ENCODE measurements at places on chromosomes 3 and 15.
A peak's percentile ranks its signal among the peaks of the same experiment; 100 is the strongest.

GRCh38 chr15:59555696-59556095 is 55.9 kb upstream of the GCNT3 start:
- DNase-seq: no peak

DNA sequence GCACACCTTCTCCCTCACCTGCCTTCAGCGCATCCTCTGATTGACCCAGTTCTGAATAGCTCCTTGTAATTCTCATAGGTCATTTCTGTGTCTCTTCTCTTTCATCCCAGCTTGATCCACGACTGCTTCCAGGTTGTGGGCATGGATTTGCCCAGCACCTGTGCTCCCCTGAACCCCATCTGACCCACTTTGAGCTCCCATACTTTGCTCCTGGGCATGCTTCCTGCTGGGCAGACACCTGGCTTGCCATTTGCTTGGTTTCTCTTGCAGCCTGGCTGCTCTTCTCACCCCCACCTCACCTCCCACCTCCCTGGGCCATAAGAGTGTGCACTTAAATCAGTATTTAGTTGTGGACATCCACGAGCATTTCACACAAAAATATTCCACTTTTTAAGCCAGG is 635.5 kb downstream of the TBL1XR1 start:
- no peak for DNase-seq

DNA sequence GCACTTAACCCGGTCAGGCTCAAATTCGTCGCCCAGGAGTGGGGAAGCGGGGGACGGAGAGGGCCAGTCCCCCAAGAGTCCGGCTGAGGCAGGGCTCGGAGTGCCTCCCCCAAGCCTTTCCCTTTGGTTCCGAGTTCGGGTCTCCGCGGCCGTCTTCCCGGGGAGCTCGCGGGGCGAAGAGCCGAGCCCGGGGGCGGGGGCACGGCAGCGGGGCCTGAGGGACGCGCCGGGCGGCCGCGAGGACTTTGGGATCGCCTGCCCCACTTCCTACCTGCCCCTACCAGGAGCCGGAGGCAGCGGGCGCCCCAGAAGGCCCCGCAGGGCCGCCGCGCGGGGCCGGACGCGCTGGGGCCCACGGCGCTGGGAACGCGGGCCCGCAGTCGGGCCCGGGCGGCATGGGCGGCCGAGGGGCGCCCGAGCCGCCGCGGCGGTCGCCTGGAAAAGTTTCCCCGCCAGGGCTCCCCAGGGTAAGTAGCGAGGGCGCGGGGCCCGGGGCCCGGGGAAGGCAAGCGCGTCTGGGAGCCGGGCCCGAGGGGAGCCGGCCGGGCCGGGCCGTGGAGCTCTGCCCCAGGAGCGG is 2.8 kb downstream of the FURIN start:
- DNase-seq: peak; percentile 90

GRCh38 chr15:66737243-66738010 is 35.4 kb downstream of the SMAD6 start:
- no peak for DNase-seq

DNA sequence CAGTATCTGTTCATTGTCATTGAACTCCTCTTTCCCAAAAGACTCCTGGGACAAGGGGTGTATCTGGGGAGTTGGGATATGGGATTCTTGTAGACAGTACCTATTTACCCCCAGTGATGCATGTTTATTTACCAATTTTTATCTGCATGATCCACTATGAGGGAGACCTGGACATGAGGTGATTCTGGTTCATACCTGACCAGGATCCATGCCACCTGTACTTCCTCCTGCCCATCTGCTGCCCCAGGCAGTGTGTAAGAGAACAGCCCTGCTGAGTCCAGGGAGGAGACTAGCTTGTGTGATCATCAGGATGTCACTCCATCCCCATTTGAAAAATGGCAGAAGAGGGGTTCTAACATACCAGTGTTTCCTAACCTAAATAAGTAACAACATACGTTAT is 3.1 kb upstream of the TPRG1 start:
- no peak for DNase-seq

DNA sequence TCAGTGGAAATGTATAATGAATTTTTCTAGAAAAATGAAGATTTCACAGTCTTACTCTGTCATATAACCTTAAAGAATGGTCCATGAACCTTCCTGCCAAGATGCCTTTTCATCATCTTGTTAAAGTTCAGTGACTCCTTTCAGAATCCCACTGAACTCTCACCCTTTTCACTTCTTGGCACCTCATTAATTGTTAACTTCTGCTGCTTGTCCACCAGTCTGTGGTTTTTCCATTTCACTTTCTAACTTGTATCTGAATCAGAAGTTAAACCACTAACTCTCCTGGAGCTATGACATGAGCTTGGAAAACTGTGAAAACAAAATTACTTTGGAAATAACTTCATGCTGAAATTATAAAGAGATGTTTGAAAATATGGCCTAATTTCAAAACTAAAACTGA is 281.2 kb upstream of the ALCAM start:
- no peak for DNase-seq

GRCh38 chr15:101012326-101013200 is 93.4 kb downstream of the LRRK1 start:
- peak; percentile 80 for DNase-seq

- peak; percentile 71 for DNase-seq
Measured at GRCh38 chr15:72782274-72783003, 1.1 kb downstream of the ADPGK start.

GRCh38 chr3:134199240-134199639 is 51.4 kb downstream of the RYK start:
- DNase-seq: no peak

DNA sequence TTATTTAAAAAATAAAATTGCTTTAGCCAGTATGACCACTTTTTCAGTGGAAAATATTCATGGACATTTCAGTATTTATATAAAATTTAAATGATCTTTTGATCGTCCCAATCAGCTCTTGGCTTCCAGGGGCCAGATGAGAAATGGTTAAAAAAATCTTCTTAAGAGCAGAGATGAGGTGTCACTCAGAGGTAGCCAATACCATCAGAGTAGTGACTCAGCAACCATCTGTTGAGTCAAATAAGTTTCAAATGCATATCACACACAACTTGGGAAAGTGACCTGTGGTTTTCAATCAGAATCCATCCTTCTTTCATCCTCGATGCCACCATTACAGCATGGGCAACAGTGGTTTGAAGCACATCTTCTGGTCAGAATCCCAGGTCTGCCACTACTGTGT is 958.8 kb upstream of the NR2F2 start:
- no peak for DNase-seq

- DNase-seq: no peak
Measured at GRCh38 chr15:87818756-87819155, 437.8 kb downstream of the NTRK3 start.

DNA sequence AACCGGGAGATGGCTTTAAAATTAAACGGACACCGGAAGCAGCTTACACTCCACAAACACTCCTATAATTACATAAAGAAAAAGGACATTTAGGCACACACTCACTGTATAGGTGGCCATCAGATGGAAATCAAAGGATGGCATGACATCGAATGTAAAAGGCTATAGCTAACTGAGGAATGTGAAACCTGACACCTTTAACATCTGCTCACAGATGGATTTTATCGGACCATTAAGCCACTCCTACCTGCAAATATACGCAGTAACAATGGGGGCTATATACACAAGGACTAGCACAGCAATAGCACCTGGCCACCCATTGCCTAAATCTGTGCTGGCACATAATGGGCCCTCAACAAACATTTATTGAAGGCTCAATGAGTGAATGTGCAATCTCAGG is 14.5 kb upstream of the RBSN start:
- DNase-seq: no peak

DNA sequence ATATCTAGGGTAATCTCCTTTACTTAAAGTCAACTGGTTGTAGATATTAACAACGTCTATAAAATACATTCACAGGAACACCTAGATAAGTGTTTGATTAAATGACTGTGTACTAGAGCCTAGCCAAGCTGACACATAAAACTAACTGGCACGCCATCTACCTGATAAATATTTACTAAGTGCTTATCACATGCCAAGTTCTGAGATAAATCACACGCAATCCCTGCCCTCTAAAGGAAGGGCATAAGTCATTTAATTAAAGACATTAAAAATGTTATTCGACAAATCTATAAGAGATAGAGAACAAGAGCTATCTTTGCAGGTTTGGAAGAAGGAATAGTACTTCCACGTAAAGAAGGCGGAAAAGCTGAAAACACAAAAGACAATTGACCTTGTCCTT is 11.1 kb upstream of the MB21D2 start:
- no peak for DNase-seq

DNA sequence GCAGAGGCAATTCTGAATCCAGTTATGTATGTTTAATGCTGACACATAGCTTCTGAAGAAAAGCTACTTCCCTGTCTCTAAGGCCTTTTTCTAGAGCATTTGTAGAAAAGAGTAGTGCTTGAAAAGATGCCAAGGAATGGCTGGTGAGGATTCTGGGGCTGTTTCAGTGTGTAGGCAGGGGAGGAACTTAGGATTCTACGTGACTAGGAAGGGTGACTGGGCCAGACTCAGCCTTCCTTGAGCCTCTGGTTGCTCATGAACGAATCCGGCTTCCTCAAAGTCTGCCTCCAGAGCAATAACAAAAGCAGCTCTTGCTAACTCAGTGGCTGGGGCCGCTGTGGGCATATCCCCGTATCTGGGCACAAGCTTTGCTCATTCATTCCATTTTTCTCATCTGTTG is 104.8 kb upstream of the WNT5A start:
- no peak for DNase-seq

GRCh38 chr3:12188681-12189287 is 30.1 kb upstream of the TIMP4 start:
- DNase-seq: no peak

DNA sequence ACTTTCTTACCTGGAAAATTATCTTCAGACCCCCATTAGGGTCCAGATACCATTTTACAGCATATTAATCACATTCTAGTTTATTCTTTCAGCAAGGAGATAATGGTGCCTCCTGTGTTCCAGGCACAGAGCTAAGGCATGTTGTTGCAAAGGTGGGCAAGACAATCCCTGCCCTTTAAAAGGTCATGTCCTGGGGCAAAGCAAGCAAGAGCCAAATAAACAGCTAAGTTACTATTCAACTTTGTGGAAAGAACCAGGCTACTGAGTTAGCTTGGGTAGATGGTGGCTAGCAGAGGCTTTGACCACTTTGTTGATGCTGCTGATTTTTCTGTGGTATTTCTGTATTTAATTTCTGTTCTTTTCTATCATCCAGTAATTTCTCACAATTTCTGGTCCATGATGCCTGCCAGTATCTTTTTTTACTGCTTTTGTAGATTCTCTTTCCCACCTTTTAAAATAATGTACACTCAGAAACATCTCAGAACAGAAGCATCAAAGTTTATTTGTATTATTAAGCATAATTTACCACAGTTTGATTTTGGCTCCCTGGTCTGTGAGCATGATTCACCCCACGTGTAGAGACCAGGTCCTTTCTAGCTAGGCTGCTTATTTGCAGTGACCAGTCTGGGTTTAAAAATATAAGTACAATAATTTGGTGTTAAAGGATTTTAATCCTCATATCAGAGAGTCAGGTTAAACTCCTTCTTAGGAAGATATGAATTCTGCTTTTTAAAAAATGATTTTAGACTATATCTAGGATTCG is 71.5 kb downstream of the LRRC28 start:
- no peak for DNase-seq

- DNase-seq: no peak
Measured at GRCh38 chr3:60912876-60913275, 338.4 kb downstream of the FHIT start.

GRCh38 chr3:169501777-169502320 is 161.7 kb downstream of the MECOM start:
- no peak for DNase-seq

DNA sequence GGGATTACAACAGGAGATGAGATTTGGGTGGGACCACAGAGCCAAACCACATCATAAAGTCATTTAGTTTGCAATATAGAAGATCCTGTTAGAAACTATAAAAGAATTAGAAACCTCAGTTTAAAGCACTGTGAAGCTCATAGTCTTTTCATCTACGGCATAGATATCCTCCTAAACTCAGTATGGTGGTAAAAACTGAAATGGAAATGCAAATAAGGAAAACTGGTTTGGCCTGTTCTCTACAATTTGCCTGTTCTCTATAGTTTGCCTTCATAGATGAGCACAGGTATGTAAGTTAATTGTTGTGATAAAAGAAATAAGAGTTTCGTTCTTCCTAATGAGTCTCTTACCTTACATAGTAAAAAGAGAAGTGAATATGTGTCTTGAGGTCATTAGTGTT is 331.6 kb upstream of the ARL6 start:
- no peak for DNase-seq

GRCh38 chr3:194740859-194741491 is 55.3 kb downstream of the FAM43A start:
- DNase-seq: peak; percentile 86

GRCh38 chr15:73897441-73898261 is 24.3 kb downstream of the TBC1D21 start:
- DNase-seq: peak; percentile 98

- peak; percentile 35 for DNase-seq
Measured at GRCh38 chr3:20047976-20048883, 8.0 kb downstream of the KAT2B start.

DNA sequence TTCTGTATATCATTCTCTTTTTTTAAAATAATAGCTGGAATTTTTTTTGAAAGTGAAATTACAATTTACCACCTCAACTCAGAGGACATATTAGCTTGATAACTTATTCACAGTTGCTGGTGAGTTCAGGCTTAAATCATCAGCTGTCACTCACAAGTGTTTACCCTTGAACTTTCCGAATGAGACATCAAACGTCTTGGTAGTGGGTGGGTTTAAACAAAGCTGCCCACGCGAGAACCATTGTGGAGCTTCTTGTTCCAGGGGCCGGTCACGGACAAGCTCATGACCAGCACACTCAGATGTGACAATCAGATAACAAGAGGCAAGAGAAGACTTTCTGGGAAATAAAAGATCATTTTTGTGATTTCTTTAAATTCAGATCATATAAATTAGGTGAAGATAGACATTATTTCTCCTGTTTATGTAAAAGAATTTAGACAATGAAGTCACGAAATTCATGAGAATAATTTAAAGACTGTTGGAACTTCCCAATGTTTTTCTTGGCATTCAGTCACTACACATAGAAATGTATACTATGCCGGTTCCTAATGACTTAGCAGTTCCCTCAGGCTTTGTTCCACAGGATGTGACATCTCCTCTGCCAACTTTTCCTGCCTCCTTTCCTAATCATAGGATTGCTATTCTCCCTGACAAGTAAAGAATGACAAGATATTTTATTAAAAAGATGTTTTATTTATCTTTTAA is 29.3 kb downstream of the BTD start:
- peak; percentile 80 for DNase-seq

All from osteoblast (primary cell).